ENCODE measurements at places on chromosomes 7 and 10.

GRCh38 chr10:114697061-114697598 lies 39.1 kb upstream of the ABLIM1 start:
- DNase-seq, result no peak

- DNase-seq, result no peak
Observed at GRCh38 chr7:14065286-14065685, 75.8 kb upstream of the ETV1 start.

GRCh38 chr7:23520582-23520981 lies 11.2 kb downstream of the TRA2A start:
- DNase-seq, result peak; percentile 26

DNA sequence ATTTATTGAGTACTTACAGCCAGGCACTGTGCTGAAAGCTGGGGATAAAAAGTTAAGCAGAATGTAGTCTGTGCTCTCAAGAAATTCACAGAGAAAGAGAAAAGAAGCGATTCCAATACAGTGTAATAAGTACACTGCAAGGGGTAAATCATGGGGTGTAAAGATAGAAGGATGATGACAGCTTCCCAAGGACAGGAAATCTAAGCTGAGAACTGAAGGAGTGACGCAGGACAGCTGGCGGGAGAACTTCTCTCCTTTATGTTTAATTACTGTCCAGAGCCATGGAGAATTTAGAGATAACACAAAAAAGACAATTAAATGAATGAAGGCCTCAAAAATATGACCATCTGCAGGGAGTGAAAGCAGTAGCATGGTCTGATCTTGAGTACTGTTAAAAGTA lies 34.8 kb downstream of the C7orf33 start:
- no peak for DNase-seq

DNA sequence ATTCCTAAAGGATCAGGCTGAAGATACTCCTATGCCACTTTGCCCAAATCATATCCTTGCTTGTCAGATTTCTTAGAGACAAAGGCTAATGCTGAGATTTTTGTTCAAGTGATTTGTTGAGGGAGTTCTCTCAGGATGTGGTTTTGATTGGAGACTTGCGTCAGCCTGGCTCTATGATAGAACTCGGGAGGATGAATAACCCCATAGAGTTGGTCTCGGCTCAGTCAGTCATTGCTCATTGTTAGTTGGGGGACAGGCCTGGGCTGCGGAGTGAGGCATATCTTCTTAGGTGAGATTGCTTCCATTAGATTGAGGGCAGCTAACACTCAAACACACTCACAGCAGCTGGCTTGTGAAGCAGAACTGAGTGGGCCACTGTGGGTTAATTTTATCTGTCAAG lies 203.4 kb downstream of the KIF20B start:
- no peak for DNase-seq

- no peak for DNase-seq
Observed at GRCh38 chr7:77184990-77185389, 14.6 kb downstream of the FGL2 start.

DNA sequence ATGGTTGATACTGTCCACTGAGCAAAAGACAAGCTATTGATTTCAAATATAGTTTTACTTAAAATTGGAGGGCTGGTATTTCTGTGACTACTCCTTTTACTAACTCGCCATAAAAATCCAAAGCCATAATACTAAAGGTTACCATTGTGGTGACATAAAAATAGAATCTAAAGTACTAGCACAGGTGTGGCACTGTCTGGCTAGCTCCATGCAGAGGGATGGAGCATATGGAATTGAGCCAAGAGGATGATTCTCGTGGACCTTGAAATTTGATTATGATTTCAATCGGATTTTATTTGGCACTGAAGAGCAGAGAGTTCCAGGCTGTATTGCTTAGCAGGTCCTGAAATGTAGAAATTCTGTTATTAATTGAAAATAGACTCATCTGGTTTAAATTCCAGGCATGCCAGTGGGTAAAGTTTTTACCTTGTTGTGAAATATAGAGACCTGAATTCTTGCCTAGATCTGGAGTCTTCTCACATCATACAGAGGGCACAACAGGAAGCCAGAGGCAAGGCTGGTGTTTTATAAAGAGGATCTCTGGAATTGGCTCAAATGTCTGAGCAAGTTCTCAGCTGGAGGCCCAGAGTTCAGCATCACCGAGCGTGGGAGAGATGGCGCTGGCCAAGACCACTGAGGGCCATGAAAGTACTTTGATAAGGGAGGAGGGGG lies 29.9 kb upstream of the DLD start:
- DNase-seq, result no peak
